A549 treated with dexamethasone at 1 μM for 4 hours (cell line): ENCODE measurements at places on chromosomes 4 and X. TPM values are rescaled to one million over a fixed set of nuclear protein-coding genes. Genes with fewer than 3 reads are reported as not detected.

The ERVMER34-1 gene
- 0.42 to 0.54 TPM (median 0.48 TPM) in 5 replicates for total RNA-seq

The FGFBP1 gene
- 2.2 to 2.5 TPM (median 2.3 TPM) in 5 replicates for total RNA-seq

The HMX1 gene
- total RNA-seq = 0.10 to 0.15 TPM (median 0.12 TPM) in 4 of 5 replicates, not detected in the other

The TEX11 gene
- not detected in 5 replicates for total RNA-seq

The STEEP1 gene
- 32.1 to 39.5 TPM (median 34.7 TPM) in 5 replicates for total RNA-seq

The EFNB1 gene
- total RNA-seq = 8.0 to 11.3 TPM (median 9.6 TPM) in 5 replicates

The PRR32 gene
- total RNA-seq = not detected in 5 replicates

The GRIA3 gene
- not detected in 5 replicates for total RNA-seq

The N4BP2 gene
- total RNA-seq = 2.3 to 4.3 TPM (median 3.6 TPM) in 5 replicates

The THAP9 gene
- total RNA-seq = 1.6 to 2.0 TPM (median 1.8 TPM) in 5 replicates

The MAGEB2 gene
- not detected in 5 replicates for total RNA-seq

The NDP gene
- total RNA-seq = not detected in 5 replicates

The S100G gene
- not detected in 5 replicates for total RNA-seq

The ABLIM2 gene
- total RNA-seq = 5.3 to 11.5 TPM (median 7.6 TPM) in 5 replicates
